DMS 273 treated with DMSO at 0.1 percent for 48 hours (cell line): ENCODE measurements at places on chromosomes 4 and X.
A peak's percentile ranks its signal among the peaks of the same experiment; 100 is the strongest.

DNA sequence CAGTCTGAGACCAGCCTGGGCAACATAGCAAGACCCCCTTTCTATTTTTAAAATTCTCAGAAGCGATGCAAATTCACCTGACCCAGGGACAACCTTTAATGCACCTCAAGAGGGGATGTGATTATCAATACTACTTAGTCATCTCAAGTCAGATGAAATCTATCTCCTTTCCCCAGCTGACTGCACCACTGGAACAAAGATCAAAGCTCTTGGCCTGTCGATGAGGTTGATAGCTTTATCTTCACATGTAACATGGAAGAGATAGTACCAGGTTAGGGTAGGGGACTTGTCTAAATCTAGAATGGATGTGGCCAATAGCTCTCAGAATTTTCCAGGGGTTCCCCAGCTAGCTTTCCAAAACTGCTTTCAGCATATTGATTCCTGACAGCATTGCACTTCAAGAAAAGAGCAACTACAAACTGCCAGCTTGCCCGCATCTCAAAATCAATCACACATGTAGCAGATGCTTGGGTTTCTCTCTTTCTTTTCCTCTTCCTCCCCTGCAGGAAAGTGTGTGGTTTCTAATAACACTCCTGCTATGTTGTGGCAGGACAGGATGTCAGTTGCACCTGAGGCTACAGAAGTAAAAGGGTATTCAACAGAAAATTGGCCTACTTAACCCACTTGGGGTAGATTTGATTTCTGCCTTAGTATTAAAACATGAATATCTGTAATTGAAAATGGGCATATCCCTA, 12.2 kb upstream of the TMEM164 start:
- DNase-seq = no peak

- DNase-seq = no peak
These were observed 1.4 kb downstream of the ANK2 start for GRCh38 chr4:113050837-113051236.

DNA sequence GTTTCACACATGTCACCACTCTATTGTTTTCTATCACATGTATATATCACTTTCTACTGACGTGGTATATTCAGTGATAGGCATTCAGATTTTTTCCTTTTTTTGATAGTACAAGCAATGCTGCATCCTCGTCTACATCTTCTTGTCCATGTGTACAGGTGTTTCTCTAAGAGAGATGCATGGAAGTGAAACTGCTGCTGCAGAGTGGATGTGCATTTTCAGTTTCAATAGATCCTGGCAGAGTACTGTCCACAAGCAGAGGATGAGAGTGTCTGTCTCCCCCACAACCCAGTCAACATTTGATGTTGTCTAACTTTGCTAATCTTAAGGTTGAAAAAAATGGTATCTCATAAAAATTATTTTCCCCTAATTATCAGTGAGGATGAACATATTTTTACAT, 194.0 kb upstream of the CASK start:
- no peak for DNase-seq

DNA sequence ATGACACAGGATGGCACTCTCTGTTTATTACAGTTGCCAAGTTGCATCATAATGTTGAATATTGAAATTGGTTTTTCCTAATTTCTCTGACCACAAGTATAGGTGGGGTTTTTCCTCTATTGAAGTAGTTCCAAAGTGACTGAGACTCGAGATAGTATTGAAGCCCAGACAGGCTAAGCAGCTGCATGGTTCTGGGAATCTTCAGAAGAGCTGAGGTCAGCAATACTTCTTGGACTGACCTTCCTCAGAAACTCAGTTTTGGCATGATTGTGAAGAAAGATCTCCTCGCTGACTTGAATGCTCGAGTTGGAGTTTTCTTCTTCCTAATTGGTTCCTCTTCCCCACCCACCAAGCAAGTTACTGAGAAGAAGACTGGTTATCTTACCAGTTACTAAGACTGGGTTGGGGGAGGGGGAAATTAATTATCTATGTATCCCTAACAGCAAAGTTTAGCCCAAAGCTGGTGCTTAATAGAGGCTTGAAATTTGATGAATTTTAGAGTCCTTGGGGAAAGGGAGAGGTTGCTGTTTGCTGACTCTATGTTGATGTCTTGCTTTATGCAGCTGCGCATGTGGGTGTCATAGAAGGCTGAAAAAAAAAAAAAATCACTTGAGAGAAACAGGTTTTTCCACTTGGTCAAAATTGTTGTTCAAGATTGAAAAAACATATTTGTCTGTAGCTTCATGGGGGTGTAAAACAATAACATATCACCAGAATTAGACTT, 91.1 kb downstream of the P2RY10 start:
- DNase-seq = no peak

- no peak for DNase-seq
These were observed 4.3 kb downstream of the TSPYL2 start for GRCh38 chrX:53086464-53086863.

DNA sequence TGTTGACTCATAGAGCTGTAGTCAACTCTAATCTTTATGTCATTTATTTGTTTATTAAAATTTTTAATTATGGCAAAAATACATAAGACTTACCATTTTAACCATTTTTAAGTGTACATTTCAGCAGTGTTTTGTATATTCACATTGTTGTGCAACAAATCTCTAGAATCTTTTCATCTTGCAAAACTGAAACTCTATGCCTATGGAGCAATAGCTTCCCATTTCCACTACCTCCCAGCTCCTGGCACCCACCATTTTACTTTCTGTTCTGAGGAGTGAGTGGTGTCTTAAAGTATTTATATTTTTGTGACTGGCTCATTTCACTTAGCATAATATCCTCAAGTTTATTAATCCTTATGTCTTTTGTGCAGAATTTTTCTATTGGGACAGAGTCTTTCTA, 181.0 kb downstream of the GPAT3 start:
- DNase-seq = no peak

- no peak for DNase-seq
These were observed 12.6 kb downstream of the NOCT start for GRCh38 chr4:139028191-139028661.

DNA sequence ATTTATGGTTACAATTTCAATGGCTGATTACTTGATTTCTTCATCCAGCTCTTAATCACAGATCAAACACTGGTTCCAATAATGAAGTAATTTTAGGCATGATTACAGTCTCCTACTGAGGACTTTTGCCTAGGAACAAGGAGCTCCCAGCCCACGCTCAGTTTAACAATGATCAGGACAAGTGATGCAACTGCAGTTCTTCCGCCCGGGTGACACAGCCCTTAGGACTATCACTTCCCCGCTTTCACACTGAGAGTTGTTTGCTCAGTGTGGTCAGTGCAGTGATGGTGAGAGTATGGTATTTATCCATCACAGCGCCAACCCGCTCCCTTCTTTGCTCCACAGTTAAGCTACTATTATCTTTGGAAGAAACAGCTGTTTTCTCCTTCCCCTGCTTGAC, 203.2 kb upstream of the MBNL3 start:
- DNase-seq = no peak

- DNase-seq = no peak
These were observed 40.3 kb downstream of the HSPA4L start for GRCh38 chr4:127822430-127822829.

GRCh38 chr4:148057516-148057915, 325.6 kb downstream of the ARHGAP10 start:
- DNase-seq = no peak

- no peak for DNase-seq
These were observed 338.5 kb downstream of the SPOCK3 start for GRCh38 chr4:166895771-166896170.

GRCh38 chr4:7323872-7324650, 110.7 kb downstream of the PSAPL1 start:
- DNase-seq = peak; percentile 91

- no peak for DNase-seq
These were observed 271.8 kb upstream of the GK2 start for GRCh38 chr4:79679859-79680258.

GRCh38 chrX:11944501-11944900, 186.5 kb downstream of the MSL3 start:
- DNase-seq = no peak

GRCh38 chr4:95701500-95702170, 138.3 kb upstream of the PDHA2 start:
- DNase-seq = no peak

DNA sequence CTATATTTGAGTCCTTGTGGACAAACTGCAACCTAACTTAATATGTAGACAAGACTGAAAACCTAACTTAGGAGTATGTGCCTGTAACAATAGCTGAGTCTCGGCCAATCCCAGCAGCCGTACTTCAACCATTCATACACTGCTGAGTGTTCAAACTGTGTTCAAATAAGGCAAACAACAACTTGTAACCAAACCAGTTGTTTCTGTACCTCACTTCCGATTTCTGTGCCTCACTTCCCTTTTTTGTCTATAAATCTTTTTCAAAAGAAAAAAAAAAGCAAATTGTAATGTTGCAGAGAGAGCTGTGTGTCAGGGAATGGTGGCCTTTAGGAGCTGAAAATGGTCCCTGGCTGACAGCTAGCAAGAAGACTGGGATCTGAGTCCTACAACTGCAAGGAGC, 46.0 kb downstream of the GEMIN8 start:
- DNase-seq = no peak

- no peak for DNase-seq
These were observed 23.8 kb downstream of the PPP1R2C start for GRCh38 chrX:42754115-42754514.

DNA sequence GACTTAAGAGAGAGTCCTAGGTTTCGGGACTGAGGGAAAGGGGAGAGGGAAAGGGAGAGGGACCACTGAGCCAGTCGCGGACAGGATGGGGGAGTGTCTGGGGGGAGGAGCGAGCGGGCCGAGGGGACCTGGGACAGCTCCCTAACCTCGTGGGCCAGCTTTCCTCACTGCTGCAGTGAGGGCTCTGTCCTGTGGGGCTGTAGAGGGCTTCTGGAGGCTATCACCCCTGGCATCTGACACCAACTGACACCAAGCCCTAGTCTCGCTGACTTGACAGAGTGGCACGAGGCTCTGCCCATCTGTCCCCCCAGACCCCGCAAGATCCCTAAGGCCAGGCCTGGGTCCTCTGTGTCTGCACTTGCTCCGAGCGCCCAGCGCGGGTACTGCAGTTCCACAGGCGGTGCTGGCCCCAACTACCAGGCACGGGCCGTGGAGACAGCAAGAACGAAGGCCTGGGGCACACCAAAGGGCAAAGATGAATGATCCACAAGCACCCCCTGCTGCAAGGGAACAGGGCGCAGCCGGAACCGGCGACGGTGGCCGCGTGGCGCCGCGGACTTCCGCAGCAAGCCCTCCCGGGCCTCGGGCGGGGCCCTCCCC, 465 bp downstream of the HAUS7 start:
- DNase-seq = no peak

DNA sequence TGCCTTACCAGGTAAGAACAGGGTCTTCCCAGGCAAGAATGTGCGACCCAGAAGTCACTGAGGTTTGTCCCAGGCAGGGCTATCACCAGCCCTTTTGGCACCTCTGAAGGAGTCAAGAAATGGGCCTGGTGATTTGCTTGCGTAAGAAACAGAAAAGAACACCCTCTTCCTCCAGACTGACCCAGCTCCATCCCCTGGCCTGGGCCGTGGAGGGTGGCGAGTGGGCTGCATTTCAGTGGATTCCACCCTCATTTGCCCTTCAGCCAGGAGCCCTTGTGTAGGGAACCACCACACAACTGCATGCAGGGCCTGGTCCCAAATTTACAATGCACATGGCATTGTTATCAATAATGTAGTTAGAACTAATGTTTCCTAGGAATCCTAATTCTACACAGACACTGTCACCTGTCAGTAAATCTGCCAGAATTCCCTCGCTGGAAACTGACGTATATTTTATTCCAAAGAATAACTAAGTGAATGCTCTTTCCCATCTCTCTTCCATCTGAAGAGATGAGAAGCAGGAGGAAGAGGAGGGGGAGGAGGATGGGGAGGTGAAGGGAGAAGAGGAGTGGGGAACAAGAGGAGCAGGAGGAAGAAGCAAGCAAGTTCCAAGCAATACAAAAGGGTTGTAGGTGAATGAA, 46.6 kb downstream of the TSPAN5 start:
- DNase-seq = no peak

DNA sequence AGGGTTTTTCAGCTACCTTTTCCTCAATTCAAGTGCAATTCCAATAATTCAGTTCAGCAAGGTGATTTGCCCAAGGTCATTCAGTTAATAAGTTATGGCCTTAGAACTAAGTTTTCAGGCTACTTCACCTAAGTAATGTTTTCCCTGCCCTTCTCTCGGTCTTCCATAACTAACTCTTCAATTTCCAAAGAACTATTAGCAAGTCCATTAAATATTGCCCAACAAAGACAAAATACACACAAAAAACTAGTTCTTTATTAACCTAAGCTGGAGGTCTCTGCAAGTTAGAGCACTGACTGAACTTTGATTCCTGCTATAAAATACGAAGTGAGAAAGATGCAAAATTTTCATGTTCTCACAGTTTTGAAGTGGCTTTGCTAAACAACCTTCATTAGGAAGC, 26.8 kb upstream of the GK start:
- no peak for DNase-seq

GRCh38 chr4:170259631-170260153, 169.9 kb upstream of the AADAT start:
- peak; percentile 53 for DNase-seq

GRCh38 chrX:70034646-70035045, 15.1 kb downstream of the AWAT2 start:
- DNase-seq = no peak

- DNase-seq = no peak
These were observed 365.8 kb upstream of the TENM3 start for GRCh38 chr4:181877329-181877848.

GRCh38 chr4:185821029-185821419, 9.0 kb upstream of the SORBS2 start:
- DNase-seq = no peak

DNA sequence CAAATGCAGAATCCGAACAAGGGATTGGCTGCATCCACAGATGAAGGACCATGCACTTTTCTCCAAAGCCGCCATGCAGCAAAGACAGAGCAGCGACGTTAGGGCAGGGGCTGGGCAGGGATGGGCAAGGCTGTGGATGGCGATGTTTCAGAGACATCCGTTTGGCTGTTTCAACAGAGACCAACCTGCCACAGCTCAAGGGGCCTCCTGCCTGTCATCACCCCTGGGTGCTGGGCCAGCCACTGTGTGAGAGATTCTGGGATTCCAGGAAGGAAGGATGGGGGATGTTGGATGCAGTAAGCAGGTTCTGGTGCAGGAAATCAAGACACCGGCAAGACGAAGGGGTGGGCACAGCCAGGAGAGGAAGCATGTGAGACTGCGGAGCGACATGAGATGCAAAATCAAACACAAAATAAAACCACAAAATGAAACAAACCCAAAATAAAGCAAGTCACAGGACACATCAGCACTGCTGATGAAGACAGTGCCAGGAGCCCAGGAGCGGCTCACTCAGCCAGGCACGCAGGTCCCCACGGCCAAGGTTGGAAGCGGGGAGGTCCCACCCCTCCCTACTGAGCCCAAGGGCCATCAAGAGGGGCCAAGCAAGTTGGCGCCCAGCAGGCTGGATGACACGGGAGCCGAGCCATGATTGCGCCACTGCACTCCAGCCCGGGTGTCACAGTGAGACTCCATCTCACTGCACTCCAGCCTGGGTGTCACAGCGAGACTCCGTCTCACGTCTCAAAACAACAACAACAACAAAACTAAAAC, 68.1 kb downstream of the FAM53A start:
- DNase-seq = no peak

- DNase-seq = no peak
These were observed 99.4 kb downstream of the GPR82 start for GRCh38 chrX:41823402-41823801.

- no peak for DNase-seq
These were observed 31.9 kb downstream of the CBR4 start for GRCh38 chr4:168978001-168978700.

- no peak for DNase-seq
These were observed 356.1 kb upstream of the SLC7A11 start for GRCh38 chr4:138598226-138598625.
